ENCODE measurements at places on chromosomes 1 and 21. TPM values are rescaled to one million over a fixed set of nuclear protein-coding genes. Genes with fewer than 3 reads are reported as not detected.

DNAI4 gene
- polyA plus RNA-seq = 2.8 TPM

DNA sequence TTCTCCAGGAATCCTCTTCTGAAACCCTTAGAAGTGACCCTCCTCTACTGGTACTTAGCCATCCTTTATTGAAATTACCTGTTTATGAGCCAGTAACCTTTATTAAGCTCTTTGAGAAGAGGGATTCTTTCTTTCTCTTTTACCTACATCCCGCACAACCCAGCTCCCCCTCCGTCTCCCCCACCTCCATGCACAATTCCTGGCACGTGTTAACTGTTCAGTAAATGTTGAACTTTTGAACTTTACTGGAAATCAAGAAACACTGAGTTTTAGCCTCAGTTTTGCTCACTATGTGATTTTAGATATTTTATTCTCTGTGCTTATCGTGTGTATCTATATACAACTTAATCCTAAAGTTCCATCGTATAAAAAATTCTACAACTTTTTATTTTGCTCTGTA is 1.8 kb downstream of the TMED5 start:
- DNase-seq = no peak

DNA sequence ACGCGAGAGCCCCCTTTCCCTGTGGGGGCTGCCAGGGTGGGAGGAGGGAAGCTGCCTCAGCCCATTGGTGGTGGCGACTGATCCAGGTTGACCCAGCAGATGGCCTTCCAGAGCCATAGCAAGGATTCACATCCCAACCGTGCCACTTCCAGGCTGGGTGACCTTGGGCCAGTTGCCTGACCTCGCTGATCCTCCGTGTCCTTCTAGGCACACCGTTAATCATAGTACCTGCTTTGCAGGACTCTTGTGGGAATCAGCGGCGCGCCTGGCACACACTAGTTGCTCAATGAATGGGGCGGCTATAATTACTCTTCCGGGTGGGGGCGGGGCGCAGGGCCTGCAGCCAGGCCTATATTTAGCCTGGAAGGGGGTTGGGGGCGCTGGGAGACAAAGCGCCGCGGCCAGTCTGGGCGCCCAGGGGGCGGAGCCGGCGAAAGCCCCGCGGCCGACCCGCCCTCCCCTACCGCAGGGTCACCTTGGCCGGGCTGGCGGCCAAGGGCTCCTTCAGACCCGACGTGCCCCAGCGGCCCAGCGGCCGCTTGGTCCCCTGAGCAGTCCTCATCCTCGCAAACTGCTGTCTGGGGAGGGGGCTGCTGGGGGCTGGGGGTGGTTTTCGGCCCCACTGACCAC is 5.1 kb downstream of the HSPB7 start:
- no peak for DNase-seq

DNA sequence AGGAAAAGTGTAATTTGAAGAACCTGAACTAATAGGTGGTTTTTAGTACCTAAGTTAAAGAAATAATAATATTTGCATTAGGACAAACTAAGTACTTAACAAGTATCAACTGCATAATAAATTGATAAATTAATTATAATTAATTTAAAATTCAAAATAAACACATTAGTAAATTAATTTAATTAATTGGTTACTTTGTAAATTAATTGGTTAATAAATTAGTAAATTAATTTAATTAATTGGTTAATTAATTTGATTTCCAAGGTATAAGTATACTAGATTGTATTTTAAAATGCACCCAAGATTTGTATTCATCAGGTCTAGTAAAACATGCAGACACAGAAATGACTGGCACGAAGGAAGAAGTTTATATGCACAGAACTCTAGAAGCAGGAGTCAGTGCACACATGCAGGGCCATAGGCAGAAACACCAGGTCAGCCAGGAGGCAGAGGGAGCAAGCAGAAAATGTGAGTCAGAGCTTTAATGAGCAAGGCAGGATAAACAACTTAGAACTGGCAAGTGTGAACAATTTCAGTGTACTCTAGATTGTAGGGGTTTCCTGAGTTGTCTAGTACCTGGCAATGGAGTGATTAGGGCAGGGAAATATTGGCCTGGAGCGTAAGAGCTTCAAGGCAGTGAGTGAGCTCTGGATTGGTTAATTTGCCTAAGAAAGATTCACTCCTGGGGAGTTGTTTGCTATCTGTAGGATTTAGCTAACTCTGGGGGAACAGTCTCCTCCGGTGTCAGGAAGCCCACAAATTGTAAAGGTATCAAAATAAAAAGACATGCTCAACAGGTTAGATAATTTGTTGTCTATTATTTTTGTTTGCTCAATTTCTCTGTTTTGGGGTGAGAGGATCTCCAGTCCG is 665.7 kb downstream of the MRPL39 start:
- no peak for DNase-seq

DNA sequence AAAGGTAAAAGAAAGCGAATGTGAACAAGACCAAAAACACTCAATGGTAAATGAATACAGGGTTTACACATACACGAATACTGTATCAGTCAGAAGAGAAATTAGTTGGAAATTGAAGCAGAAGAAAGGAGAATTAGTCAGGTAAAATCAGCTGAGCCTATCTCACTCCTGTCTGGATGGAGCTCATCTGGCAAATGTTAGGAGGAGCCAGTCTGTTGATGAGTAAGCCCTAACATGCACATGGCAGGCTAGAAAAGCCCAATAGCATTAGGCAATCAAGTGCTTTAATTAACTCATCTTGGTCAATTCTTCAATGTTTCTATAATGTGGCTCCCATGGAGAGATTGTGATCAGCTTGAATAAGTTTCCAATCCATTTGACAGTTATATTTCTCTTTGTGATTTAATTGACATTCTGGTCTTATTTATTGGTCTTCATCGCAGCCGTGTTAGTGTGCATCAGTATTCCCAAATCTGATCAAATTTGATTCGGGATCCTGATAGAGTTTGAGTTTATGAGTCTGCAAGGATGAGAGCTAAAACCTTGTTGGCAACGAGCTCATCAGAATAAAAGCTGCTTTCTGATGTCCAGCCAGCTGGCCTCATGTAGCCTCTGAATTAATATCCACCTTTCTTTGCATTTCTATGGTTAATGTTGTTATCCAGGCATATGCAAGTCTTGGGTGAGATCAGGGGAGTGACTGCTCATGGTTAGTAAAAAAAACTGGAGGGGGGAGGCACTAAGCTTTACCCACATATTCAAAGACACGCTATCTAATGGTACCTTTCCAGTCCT is 22.1 kb upstream of the KCNA10 start:
- no peak for DNase-seq

GRCh38 chr1:206635978-206636345 is 626 bp downstream of the DYRK3 start:
- no peak for DNase-seq

DNA sequence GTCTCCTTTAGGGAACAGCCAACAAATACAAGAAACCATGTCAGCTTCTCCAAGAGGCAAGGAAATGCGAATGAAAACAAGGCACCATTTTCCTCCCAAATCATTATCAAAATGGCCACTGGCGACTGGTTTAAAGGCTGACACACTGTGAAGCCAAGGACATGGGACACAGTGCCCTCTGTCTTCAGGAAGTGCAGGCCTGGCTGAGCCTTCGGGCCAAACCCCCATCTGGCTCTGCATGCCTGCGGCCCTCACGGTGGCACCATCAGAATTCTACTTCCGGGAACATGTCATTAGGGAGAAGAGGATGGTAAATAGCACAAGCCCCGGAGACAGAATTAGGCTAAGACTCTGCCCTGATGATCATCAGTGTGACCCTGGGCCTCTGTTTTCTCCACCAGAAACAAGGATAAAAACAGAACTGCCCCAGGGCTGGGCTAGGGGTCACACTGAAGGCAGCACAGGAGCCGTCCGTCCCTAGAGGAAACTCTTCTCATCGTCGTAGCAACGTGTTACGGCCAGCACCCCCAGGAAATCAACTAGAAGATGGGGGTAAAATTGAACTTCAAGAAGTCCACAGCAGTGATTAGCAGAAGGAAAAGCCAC is 103.5 kb downstream of the NPHP4 start:
- DNase-seq = no peak

DNA sequence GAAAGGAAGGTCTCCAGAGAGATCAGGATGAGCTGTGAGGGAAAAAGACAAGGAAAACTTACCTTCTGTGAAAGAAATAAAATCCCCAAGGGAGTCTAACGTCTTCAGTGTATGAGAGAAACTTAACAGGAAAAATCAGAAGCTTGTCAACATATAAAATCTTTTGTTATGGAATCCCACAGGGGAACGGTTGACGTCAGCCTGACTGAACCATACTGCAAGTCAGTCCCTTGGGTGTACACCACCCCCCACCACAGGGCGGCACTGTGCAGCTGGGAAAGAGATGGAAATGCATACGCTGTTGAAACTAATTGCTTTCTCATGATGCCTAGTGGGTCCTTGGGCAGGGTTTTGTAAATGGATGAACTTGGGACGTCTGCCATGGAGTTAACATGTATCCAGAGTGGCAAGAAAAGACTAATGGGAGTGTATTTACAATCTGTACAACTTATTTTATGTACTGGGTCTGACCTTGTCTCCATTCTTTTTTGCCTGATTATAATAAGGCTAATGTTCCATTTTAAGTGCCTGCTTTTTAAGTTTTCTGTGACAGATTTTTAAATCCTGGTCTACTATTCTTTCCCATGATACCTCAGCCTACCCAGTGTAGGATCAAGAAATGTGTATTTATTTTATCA is 22.7 kb downstream of the UTP25 start:
- no peak for DNase-seq

DNA sequence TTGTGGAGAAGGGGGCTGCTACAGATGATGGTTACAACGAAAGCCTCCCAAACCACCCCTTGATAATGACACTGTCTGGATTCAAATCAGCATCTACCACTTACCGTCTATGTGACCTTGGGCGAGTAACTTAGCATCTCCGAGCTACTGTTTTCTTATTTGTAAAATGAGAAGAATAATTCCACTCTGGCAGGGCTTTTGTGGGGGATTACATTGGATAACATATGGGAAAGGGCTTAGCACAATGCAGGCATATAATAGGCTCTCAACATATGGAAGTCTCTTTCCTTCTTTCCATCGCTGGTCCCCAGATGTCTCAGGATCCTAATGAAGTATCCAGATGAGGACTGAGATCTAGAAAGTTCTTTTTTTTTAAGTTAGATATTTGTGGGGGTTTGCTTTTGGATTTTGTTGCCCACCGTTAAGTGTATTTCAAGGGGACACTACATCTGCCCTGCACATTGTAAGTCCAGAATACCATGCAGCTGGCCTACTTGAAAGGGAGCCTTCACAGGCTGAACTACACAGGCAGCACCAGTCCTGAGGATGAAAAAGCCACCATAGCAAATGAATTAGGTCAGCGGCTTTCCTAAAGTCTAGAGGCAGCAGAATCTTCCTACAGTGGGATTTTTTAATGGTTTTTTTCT is 172.2 kb upstream of the IRF2BP2 start:
- no peak for DNase-seq

MSH4 gene
- 0.05 TPM for polyA plus RNA-seq

GRCh38 chr1:116923421-116923820 is 13.7 kb downstream of the PTGFRN start:
- no peak for DNase-seq

Measured in BJ (cell line).